ENCODE measurements at places on chromosomes 2 and 18. TPM values are rescaled to one million over a fixed set of nuclear protein-coding genes. Genes with fewer than 3 reads are reported as not detected.

The KLHL41 gene
- total RNA-seq: 2,613 TPM

The RASGRP3 gene
- 12.1 TPM for total RNA-seq

The CCDC85A gene
- 6.5 TPM for total RNA-seq

The SERPINB12 gene
- not detected for total RNA-seq

GRCh38 chr2:229477269-229477755 is 206.2 kb upstream of the PID1 start:
- no peak for DNase-seq

GRCh38 chr2:88187038-88187676 is 17.0 kb downstream of the THNSL2 start:
- peak; percentile 75 for DNase-seq

GRCh38 chr2:223855426-223855825 is 18.0 kb upstream of the AP1S3 start:
- no peak for DNase-seq

DNA sequence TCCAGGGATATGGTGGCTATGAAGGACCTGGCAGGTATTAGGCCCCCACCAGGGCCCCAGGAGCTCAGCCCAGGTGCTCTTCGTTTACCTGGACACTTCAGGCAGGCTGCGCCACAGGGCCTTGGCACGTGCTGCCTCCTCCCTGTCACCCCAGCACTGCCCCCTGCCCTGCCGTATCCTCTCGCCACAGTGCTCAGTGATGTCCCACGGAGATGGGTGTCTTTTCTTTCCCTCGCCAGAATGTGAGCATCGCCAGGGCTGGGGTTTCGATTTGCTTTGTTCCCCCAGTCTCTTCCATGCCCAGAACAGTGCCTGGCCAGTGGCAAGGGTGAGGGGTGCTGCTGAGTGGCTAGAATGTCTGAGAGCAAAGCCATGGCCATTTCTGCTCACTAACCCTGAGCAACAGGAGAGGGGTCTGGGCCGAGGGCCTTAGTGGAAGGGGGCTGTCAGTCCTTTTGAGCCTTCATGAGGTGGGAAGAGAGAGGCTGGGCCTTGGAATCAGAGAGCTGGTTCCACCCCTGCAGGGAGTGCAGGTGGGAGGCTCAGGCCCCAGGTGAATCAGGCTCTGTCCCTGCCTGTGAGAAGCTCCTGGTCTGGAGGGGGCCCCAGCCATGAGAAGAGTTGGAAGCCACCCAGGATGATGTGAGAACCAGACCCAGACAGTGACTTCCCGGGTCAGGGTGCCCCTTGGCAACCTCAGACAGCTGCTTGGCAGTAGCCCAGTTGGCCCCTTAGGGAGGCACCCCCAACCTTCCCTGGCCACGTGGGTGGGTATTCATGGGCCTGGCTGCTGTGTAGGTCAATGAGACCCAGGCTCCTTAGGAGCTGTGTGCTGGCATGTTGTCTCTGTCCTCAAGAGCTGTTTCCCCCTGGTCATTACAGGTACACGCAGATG is 129.9 kb upstream of the HS6ST1 start:
- no peak for DNase-seq

GRCh38 chr2:11719230-11719977 is 27.0 kb upstream of the LPIN1 start:
- DNase-seq: no peak

DNA sequence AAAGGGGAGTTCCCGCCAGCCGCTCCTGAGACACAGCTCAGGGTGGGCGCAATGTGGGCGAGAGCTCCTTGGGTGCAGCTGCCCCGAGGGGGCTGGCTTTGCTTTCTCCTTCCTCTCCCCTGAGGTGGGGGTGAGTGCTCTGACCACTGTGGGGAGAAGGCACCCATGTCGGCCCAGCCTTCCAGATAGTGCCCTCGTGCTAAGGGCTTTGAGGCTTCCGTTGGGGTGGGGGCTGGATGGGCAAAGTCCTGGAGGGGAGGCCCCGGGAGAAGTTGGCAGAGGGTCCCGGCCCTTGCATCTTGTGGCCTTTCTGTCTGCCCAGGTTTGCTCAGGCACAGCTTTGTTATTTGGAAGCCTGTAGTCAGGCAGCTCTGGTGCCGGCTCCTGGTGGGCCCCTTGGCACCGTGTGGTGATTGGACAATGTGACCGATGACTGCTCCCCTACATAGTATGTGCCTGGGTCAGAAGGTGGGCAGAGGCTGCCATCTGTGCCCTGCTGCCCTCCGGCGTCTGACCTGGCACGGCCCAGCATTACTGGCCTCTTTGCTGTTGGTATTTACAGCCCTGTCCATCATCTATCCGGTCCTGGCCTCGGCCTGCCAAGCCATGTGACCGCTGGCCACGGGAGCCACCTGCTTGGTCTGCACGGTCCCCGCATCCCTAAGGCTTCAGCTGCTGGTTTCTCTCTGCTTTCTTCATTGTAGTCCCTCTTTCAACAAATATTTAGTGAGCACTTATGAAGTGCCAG is 50.8 kb downstream of the TWIST2 start:
- no peak for DNase-seq

- peak; percentile 66 for DNase-seq
Observed at GRCh38 chr18:3585656-3586509, 135.9 kb downstream of the TGIF1 start.

DNA sequence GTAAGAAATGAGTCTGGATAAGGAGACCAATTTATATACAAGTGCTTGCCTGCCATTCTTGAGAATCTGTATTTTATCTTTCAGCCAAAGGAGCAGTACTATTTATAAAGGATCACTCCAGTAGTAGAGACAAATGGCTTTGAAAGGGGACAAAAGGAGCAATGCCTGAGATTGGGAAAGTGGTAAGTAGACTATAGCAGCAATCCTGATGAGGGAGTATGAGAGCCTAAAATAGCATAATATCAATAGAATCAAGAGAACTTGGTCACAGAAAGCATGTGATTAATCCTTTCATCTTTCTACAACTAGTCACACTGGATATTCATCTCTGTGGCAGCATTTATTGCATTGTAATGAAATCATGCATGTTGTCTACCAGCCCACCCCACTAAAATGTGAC is 20.2 kb downstream of the NRXN1 start:
- no peak for DNase-seq

- DNase-seq: no peak
Observed at GRCh38 chr2:121356058-121356640, 71.1 kb upstream of the TFCP2L1 start.

DNA sequence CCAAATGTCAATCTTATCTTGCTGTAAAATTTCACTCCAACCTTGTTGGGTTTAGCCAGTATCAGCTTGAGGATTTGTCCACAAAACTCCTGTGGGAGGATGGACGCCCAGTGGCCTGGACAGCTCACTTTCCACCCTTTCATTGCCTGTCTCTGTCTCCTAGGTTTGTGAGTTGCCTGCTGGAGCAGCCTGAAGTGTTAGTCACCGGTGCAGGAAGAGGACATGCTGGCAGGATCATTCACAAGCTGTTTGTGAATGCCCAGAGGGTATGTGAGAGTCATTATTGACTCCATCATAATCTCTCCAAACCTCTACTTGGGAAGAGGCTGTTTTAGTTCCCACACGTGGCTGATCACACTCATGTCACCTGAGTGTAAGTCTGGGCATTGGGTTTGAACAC is 112.3 kb downstream of the RAB3GAP1 start:
- no peak for DNase-seq

DNA sequence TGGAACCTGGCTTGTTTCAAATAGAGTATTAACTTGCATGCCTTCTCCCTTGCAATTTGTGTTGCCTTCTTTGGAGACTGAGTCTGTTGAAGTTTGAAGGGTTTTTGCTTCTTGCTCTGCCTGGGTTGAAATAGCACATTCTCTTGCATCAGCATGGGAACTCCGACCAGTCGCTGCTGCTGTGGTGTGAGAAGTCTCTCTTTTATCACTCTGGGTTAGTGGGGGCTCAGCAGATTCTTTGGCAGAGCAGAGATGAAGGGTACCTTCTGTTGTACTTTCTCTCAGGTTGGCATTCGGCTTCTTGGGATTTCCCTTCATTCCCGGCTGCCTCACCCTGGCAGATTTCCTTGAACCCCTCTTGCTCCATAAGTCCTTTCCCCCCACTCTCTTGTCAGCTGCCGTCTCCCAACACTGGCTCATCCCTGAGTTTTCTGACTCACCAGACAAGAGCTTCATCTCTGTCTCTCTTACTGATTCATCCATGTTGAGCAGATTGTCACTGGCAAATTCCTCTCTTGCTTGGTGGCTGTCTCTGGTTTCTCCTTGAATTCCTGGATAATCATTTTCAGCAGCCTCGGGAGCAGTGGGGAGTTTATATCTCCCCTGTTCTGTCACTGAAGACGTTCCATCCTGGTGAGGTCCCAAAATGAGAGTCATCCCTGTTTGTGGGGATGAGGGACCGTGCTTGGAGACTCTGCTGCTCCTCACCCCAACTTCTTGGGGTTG is 49.9 kb downstream of the ALPK2 start:
- no peak for DNase-seq

DNA sequence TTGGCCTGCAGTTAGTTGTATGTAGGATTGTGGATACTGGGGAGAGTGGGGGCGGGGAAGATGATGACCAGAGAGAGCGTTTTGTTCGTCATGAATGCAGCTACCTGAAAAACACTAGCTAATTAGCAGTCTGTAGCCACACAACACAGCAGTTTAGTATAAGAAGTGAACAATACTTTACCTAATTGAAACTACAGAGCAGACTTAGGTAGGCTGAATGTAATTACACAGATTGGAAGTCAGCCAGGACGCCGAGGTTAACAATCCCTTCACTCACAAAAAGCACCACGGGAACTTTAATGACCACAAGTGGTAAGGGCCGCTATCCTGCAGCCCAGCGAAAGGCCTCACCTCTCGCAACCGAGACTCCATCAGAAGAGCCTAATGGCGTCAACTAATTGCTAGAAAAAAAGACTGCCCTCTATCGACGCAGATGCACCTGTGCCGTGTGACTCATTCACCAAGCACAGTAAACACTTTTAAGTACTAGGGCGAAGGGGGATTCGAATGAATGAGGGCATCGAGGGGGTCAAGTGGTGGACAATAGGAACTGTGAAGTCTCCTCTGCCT is 591.0 kb downstream of the ARHGAP15 start:
- DNase-seq: no peak

DNA sequence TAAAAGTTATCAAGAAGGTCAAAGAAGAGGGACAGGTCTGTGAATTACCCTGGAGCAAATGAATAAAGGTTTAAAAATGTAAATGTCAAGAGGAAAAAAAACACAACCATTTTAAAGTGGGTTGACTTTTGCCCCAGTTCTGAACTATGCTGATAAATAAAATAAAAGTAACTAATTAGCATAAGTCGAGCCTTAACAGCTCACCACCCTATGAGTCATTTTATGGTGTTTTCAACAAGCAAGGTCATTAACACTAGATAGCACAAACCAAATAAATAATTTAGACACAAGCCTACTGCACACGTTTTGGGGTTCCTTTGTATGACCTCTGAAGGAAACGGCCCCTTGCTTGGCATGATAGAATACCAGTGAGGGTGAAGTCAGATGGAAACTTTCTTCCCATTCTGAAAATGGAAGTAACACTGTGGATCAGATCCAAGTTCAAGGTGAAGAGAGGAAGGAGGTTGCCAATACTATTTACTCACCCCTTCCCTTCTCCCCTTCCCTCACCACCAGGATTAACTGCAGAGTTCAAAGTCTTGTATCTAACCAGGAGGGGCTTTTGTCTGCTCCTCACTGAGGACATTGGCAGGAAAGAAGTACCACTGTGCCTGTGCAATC is 380.0 kb upstream of the ACVR2A start:
- DNase-seq: no peak

DNA sequence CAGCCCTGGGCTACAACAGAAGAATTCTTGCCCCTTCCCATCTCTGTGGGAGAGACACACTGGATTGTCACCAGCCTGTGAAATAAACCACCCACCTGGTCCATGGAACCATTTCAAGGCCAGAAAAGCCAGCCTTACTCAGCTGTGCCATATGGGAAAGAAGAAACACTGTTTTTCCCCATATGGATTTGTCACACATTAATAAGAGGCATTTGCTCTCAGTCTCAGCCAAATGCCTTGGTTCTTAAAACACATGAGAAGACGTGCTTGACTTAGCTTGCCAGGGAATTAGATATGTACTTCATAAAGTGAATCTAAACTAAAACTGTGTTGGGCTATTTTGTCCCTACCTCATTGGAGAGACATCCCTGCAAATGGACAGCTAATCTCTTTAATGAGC is 308.6 kb upstream of the TNP1 start:
- DNase-seq: no peak

GRCh38 chr18:10269261-10269660 is 185.2 kb upstream of the APCDD1 start:
- DNase-seq: no peak

GRCh38 chr2:158894572-158894971 is 73.9 kb upstream of the TANC1 start:
- no peak for DNase-seq

GRCh38 chr18:70421471-70422390 is 132.9 kb downstream of the SOCS6 start:
- DNase-seq: peak; percentile 16

DNA sequence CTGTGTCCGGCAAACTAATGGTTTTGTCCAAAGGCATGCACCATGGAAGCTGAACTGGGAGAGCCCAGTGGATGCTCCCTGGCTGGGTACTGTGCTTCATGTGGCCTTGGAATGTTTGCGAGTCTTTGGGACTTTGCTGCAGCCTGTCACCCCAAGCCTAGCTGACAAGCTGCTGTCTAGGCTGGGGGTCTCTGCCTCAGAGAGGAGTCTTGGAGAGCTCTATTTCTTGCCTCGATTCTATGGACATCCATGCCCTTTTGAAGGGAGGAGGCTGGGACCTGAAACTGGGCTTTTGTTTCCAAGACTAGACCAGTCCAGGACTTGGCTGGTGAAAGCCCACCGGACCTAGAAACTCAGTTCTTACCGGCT is 1.7 kb downstream of the MARS2 start:
- DNase-seq: no peak

DNA sequence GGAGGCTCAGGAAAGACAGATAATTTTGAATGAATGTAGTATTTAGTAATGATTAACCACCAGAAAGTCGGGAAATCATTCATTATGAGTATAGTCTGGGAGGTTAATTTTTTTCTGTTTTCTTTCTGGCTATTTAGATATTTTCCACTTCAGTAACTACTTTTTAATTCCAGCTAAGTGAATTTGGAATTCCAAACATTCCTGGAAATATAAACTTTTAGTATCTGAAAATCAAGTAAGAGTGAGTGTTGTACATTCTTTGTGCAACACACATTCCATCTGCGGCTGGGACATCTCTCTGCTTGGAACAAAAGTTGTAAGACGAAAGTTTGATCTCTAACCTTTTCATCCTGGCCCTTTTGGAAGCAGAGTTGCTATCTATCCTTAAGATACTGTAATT is 275.7 kb upstream of the SPRED2 start:
- no peak for DNase-seq

DNA sequence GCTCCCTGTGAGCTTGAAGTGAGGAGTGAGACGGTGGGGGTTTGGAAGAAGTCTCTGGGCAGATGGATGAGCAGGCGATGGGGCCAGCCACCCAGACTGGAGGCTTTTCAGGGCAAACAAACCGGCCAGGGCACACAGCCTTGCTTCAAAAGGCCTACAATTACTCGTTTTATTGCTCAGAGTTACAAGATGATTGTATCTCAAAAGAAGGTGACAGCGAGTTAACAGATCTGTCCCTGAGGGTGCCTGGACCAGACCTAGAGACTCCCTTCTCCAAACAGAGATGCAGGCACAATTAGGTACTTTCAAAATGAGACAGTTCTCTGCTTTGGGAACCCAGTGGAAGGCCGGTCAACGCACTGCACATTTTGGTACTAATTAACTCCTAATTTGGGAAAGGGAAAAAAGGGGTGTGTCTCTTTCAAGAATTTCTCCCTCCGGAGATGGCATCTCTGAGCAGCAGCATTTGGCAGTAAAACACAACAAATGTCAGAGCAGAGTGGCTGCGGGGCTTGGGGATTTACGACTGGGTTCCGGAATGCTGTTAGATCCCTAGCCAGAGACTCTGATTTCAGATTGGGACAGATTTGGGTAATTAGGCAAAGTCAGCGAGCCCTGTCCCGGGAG is 226.7 kb downstream of the TTC32 start:
- DNase-seq: no peak

- no peak for DNase-seq
Observed at GRCh38 chr2:227661025-227661649, 5.5 kb upstream of the SCYGR5 start.
